ENCODE measurements at places on chromosomes 5 and 9. TPM values are rescaled to one million over a fixed set of nuclear protein-coding genes. Genes with fewer than 3 reads are reported as not detected.

DNA sequence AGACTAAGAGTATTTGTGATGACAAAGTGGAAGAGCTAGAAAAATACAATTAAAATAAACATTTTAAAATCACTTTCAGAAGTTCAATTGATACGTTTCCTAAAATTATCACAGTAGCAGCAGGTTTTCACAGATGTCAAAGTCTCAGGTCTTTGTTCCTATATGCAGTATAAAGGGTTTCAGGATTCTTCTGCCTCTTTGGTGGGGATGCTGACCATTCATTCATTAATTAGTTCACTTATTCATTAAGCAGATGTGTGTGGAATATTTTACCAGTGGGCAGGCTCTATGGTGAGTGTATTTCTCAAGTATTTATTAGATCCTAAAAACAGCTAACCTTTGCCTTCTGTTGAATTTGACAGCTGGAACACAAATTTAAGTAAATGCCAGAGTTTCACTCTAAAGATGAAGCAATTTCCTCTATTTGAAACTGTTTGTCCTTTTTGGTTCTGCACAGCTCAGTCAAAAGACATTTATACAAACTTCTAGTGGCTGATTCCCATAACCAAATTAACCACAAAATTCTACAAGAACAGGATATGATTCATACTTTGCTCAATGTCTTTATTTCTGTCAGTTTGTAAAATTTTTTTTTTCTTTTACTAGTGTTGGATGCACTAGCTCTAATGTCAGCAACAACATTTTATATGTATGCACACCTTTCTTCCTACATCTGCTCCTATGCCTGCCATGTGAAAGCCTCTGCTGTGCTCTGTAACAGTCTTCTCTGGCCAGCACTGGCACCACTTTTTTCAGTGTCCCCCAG is 75.9 kb upstream of the PRR16 start:
- no peak for DNase-seq

DNA sequence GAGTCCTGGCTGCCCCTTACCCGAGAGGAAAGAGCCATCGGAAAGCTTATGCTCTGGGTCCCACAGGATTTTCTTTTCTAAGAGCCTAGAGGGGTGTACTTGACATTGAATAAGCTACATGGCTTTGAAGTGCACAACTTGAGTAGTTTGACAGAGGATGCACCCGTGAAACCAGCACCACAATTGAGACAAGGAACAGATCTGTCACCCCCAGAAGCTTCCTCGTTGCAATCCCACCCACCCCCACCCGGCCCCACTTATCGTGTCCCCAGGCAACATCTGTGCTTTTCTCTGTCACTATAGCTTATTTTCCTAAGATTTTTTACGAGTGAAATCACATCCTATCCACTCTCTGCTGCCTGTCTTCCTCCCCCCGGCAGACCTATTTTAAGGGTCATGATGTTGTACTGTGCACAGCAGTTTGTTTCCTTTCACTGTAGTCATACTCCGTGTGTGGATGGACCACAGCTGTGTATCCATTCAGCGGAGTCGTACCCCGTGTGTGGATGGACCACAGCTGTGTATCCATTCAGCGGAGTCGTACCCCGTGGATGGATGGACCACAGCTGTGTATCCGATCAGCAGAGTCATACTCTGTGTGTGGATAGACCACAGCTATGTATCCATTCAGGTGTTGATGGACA is 8.8 kb upstream of the FCN2 start:
- peak; percentile 72 for DNase-seq

DNA sequence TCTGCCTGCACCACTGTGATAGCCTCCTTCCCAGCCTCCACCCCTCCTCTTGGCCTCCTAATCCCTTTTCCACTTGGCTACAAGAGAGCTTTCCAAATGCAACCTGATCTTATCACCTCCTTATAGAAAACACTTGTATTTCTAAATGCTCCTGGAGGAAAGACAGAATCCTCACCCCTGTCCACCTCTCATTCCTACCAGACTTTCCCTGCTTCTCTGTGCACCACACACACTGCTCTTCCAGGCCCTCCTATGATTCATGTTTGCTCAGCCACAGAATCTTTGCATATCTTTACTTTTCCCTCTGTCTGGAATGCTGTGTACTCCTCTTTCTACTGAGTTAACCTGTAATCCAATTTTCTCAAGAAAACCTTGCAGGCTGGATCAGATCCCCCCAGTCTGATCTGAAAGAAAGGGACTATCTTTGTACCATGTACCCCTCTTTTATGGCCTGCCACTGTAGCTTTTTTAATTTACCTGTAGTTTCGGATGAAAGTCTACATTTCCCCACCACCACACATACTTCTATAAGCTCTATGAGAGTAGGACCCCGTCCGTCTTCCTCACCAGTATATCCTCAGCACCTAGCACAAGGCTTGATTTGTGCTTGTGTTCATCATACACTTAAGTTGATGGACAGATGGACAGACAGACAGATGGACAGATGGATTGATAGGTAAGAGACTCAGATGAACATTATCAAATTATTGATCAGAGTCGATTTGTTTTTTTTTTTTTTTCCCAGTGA is 95.3 kb downstream of the GALNT10 start:
- DNase-seq = no peak

- no peak for DNase-seq
These were observed 326.1 kb downstream of the EDIL3 start for GRCh38 chr5:84058561-84058960.

GRCh38 chr9:78320030-78320693 is 23.2 kb downstream of the PSAT1 start:
- DNase-seq = no peak

GRCh38 chr5:67606586-67606947 is 410.0 kb upstream of the CD180 start:
- no peak for DNase-seq

- no peak for DNase-seq
These were observed 2.9 kb downstream of the FREM1 start for GRCh38 chr9:14907360-14907685.

- DNase-seq = no peak
These were observed 49.6 kb upstream of the CTXN3 start for GRCh38 chr5:127599320-127599719.

DNA sequence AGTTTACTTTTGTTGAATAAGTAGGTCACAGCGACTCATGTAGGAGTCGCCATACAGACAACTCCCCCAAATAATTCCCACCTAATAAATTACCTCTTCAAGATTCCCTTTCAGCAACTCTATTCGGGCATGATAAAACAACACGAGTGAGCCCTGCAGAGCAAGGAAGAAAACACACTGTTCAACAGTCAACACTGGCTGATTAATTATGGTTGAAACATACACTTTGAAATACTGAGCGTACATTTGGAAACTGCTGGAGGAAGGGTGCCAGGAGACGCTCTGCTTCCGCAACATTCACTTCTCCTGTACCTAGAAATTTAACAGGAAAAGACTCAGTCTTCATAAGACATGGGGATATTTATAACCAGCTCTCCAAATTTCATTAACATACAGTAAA is 117.5 kb downstream of the TTC39B start:
- DNase-seq = peak; percentile 21

GRCh38 chr9:109314011-109314531 is 6.8 kb downstream of the EPB41L4B start:
- peak; percentile 40 for DNase-seq

GRCh38 chr9:85178474-85178873 is 508.9 kb downstream of the NTRK2 start:
- no peak for DNase-seq

GRCh38 chr5:176870110-176870591 is 29.0 kb downstream of the HK3 start:
- peak; percentile 29 for DNase-seq

DNA sequence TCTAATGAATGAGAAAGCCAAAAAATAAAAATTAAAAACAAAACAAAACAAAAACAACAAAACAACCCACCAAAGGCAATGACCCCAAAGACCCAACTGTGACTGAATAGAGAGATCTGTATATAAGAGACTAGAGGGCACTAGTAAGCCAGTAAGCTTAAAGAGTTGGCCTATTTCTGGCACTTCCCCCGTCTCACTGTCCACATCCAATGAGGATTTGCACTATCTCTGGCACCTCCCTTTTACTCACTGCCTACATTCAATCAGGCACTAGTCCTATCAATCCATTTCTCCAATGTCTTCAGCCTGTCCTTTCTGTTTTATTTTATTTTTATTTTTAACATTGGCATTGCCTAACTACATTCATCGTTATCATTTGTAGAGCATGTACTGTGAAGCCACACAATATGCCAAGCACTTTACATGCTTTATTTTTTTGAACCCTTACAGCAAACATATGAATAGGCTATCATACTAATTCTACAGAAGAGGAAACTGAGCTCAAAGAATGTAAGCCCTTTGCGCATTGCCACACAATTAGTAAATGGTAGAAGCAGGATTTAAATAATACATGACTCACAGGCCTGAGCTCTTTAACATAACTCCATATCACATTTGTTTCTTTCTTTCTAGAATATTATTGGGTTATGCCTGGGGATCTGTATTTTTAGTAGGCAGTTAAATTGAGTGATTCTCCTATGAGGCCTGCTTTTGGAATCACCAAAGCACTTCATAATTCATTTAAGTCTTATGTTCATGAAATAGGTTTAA is 70.0 kb downstream of the C6 start:
- DNase-seq = no peak

GRCh38 chr5:111252799-111253545 is 28.8 kb downstream of the CAMK4 start:
- DNase-seq = no peak

DNA sequence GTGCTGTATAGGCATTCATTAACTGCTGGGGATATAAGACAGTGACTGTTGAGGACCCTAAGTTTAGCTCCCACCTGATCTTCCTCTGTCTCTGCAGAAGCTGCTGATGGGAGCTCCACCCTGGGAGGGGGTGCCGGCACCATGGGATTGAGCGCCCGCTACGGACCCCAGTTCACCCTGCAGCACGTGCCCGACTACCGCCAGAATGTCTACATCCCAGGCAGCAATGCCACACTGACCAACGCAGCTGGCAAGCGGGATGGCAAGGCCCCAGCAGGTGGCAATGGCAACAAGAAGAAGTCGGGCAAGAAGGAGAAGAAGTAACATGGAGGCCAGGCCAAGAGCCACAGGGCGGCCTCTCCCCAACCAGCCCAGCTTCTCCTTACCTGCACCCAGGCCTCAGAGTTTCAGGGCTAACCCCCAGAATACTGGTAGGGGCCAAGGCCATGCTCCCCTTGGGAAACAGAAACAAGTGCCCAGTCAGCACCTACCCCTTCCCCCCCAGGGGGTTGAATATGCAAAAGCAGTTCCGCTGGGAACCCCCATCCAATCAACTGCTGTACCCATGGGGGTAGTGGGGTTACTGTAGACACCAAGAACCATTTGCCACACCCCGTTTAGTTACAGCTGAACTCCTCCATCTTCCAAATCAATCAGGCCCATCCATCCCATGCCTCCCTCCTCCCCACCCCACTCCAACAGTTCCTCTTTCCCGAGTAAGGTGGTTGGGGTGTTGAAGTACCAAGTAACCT is 22.1 kb downstream of the PCDHGC5 start:
- DNase-seq = no peak

DNA sequence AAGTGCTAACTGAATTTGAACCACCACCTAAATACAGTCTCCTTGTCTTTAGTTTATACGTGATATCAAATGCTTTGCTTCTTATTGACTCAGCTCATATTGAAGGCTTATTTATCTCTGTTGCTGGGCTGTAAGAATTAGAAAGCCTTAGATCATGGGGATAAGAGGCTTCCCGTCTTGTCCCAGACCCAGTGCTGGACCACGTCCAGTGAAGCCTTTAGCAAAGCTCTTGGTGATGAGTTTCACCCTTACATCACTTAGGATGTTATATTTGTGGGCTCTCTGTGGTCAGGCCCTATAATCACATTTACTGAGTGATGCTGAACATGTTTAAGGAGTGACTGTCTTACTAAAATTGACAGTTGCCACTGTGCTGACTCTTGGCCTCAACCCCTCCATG is 11.2 kb downstream of the FAM240B start:
- DNase-seq = no peak

GRCh38 chr9:101586651-101587050 is 8.1 kb downstream of the PPP3R2 start:
- DNase-seq = no peak

DNA sequence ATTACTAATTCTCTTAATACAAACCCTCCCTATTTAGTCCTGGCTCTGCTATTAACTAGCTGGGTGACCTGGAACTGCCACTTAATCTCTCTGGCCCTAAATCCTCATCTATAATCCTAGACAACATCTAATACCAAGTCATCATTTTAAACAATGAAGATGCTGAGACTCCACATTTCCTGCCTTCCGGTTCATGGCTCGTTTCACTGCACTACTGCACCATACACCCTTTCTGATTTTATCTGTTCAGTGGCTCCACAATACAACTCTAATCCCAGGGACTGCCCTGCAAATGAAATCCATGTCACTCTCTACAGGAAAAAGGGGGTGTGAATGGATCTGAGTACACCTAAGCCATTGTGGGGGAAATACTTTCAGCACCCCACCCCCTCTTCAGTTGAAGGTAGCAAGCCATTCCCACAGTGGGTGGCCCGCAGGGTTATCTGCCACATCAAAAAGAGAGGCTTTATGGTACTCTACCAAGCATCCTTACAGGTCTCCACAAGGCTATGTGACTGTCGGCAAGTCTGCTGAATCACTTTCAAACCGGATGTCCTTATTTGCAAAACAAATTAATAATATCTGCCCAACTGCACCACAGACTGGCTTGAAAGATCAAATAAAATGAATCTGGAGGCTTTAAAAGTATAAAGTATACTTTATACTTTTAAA is 89.5 kb downstream of the EPB41L4A start:
- no peak for DNase-seq

ALDH1B1 gene
- 17.0 TPM for polyA plus RNA-seq

BTNL3 gene
- polyA plus RNA-seq = 0.61 TPM

NIPAL4 gene
- 1.2 TPM for polyA plus RNA-seq

AMBP gene
- 2.6 TPM for polyA plus RNA-seq

SLC4A9 gene
- 0.30 TPM for polyA plus RNA-seq

DMRT3 gene
- polyA plus RNA-seq = not detected

ITK gene
- polyA plus RNA-seq = 0.90 TPM

TAL2 gene
- not detected for polyA plus RNA-seq

CDK7 gene
- polyA plus RNA-seq = 29.8 TPM
